ENCODE measurements at places on chromosomes 7 and 10.

DNA sequence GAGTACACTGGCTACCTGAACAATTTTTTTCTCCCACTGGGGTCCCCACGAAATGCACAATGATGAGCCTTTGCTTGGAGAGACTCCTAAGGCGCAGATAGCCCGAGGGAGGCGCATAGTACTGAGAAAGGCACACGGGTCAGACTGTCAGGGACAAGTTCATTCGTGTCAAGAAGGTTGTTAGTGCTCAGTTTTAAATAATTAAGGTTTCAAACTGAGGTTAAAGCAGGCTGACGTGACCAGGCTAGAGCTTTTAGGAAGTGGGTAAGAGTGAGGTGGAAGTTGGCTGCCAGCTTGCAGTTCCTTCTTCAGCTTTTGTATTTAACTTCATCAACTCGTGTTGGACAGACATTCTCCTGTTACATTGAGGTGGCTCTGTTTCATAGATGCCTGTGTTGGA lies 31.6 kb downstream of the RBM33 start:
- H3K27ac ChIP-seq: peak overlapping the region; percentile 5
- H3K4me1 ChIP-seq: peaks cover 34% of the 10 kb centered on the region
- no peaks in the 10 kb centered on the region for H3K27me3 ChIP-seq

- H3K27me3 ChIP-seq: no peaks in the 10 kb centered on the region
- DNase-seq: no peak
- no peaks in the 10 kb centered on the region for H3K4me1 ChIP-seq
- H3K36me3 ChIP-seq: peaks cover 12% of the 10 kb centered on the region
Observed at GRCh38 chr10:69007260-69007659, 18.7 kb downstream of the KIFBP start.

DNA sequence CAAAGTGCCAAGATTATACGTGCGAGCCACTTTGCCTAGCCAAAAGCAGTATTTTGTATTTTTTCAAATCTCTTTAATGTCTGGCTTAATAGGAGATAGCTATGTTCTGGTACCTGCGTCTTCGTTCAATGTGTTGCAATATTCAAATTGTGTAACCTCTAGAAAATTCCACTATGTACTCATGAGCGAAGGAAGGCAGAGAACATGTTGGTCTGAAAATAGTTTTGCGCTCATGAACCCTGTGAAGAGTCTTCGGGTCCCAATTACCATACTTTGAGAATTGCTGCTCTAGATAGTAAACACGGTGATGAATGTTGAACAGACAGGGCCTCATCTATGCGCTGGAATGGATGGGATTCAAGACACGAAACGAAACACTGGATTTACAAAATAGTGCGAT lies 2.7 kb upstream of the SUV39H2 start:
- H3K27ac ChIP-seq: no peak overlapping the region
- peaks cover 10% of the 10 kb centered on the region for H3K36me3 ChIP-seq
- no peaks in the 10 kb centered on the region for H3K27me3 ChIP-seq
- peak overlapping the region; percentile 18 for H3K4me3 ChIP-seq
- H3K4me1 ChIP-seq: peaks cover 27% of the 10 kb centered on the region
- no peak for DNase-seq

- no peak for DNase-seq
- peaks cover 30% of the 10 kb centered on the region for H3K4me1 ChIP-seq
- no peaks in the 10 kb centered on the region for H3K27me3 ChIP-seq
- H3K27ac ChIP-seq: no peak overlapping the region
Observed at GRCh38 chr7:94511718-94512117, 2.1 kb downstream of the CASD1 start.

DNA sequence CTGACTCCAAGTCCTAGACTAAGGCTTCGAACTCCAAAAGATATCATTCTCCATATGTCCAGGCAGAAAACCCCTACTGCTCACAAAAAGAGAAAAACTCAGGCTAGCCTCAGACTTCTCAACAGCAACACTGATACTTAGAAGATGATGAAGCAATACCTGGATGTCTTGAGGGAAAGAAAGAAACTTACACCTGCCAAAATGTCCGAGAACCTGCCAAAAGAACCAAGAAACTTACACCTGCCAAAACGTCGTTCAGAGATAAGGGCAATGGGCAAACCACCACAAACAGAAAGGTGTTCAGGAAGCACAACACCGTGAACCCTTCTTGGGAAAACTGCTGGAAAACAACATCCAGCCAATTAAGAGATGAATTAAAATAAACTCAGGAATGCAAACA lies 15.3 kb downstream of the ABLIM1 start:
- peaks cover 14% of the 10 kb centered on the region for H3K4me1 ChIP-seq
- no peak for DNase-seq
- H3K36me3 ChIP-seq: no peaks in the 10 kb centered on the region
- no peak overlapping the region for H3K27ac ChIP-seq
- H3K27me3 ChIP-seq: peaks cover 4% of the 10 kb centered on the region

DNA sequence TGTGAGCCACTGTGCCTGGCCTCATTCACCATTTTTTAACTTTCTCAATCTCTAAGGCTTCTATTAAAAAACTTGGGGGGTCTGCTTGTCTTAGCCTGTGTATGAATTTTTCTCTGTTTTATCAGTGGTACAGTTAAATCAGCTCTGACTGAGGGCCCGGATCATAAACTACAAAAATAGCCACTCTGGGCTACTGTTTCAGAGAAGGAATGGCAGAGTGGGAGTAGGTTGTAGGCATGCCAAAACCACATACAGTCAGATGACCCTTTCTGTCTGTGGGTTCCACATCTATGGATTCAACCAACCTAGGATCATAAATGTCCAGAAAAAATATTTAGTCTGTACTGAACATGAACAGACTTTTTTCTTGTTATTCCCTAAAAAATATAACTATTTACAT lies 21.3 kb downstream of the TBC1D12 start:
- no peak overlapping the region for H3K27ac ChIP-seq
- H3K4me3 ChIP-seq: no peak overlapping the region
- no peaks in the 10 kb centered on the region for H3K27me3 ChIP-seq
- peaks cover 9% of the 10 kb centered on the region for H3K36me3 ChIP-seq
- no peak for DNase-seq
- peaks cover 5% of the 10 kb centered on the region for H3K4me1 ChIP-seq

- no peak overlapping the region for H3K27ac ChIP-seq
- DNase-seq: no peak
- peaks cover 3% of the 10 kb centered on the region for H3K27me3 ChIP-seq
- H3K36me3 ChIP-seq: no peaks in the 10 kb centered on the region
- no peak overlapping the region for H3K4me3 ChIP-seq
- H3K4me1 ChIP-seq: no peaks in the 10 kb centered on the region
Observed at GRCh38 chr7:157984423-157985163, 603.0 kb downstream of the PTPRN2 start.

DNA sequence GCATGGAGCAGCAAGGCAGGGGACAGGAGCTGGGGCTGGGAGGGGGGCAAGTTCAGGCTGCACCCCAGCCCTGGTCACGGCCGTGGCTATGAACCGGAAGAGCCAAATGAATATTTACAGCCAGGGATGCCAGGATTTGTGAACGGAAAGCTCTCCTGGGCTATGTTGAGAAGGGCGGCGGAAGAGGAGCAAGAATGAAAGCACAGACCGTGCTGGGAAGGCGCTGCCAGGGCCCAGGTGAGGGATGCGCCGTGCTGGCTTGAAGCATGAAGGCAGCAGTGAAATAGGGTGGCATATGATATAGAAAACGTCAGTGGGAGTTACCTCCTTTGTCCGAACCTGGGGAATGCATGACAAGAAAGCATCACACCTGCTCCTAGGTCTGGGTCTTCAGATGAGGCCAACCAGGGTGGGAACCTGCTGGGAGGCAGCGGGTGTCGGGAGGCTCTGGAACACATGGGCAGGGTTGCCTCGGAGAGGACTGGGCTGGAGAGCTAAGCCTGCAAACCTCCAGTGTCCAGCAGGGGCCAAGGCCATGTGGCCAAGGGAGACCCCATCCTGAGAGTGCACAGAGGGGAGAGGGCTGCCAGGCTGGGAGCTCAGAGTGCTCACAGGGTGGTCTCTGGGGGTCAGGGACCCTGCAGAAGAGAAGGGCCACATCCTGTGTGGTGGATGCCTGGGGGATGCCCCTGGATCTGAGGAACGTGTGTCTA lies 120.6 kb upstream of the TCERG1L start:
- H3K27me3 ChIP-seq: no peaks in the 10 kb centered on the region
- DNase-seq: no peak
- H3K4me1 ChIP-seq: no peaks in the 10 kb centered on the region
- H3K27ac ChIP-seq: no peak overlapping the region
- no peak overlapping the region for H3K4me3 ChIP-seq
- H3K36me3 ChIP-seq: no peaks in the 10 kb centered on the region

GRCh38 chr7:158861004-158861787 lies 4.8 kb downstream of the DYNC2I1 start:
- no peak for DNase-seq
- no peak overlapping the region for H3K4me3 ChIP-seq
- H3K36me3 ChIP-seq: peaks cover 2% of the 10 kb centered on the region
- H3K27me3 ChIP-seq: no peaks in the 10 kb centered on the region
- peaks cover 44% of the 10 kb centered on the region for H3K4me1 ChIP-seq
- no peak overlapping the region for H3K27ac ChIP-seq

DNA sequence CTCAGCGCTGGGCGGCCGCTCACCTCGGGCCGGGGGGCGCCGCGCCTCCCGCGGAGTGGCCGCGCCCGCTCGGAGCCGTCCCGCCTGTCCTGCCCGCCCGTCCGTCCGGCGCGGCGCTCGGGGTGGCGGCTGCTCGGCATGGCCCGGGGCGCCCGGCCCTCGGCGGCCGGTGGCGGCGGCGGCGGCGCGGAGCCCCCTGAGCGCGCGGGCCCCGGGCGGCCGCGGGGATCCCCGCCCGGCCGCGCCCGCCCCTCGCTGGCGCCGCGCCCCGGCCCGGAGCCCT lies 338 bp downstream of the SDK1 start:
- H3K4me3 ChIP-seq: no peak overlapping the region
- H3K27me3 ChIP-seq: peaks cover 58% of the 10 kb centered on the region
- DNase-seq: no peak
- no peaks in the 10 kb centered on the region for H3K36me3 ChIP-seq
- H3K4me1 ChIP-seq: peaks cover 11% of the 10 kb centered on the region
- H3K27ac ChIP-seq: no peak overlapping the region
